Testis (tissue), 5 donors: ENCODE measurements at places on chromosomes 7 and 10. TPM values are rescaled to one million over a fixed set of nuclear protein-coding genes. Genes with fewer than 3 reads are reported as not detected.

- no peak overlapping the region for H3K27ac ChIP-seq
- no peak for DNase-seq
- no peak overlapping the region for H3K4me3 ChIP-seq
- no peaks in the 10 kb centered on the region for H3K4me1 ChIP-seq
- no peaks in the 10 kb centered on the region for H3K27me3 ChIP-seq
These were observed 183.6 kb downstream of the TCF7L2 start for GRCh38 chr10:113133497-113134115.

DNA sequence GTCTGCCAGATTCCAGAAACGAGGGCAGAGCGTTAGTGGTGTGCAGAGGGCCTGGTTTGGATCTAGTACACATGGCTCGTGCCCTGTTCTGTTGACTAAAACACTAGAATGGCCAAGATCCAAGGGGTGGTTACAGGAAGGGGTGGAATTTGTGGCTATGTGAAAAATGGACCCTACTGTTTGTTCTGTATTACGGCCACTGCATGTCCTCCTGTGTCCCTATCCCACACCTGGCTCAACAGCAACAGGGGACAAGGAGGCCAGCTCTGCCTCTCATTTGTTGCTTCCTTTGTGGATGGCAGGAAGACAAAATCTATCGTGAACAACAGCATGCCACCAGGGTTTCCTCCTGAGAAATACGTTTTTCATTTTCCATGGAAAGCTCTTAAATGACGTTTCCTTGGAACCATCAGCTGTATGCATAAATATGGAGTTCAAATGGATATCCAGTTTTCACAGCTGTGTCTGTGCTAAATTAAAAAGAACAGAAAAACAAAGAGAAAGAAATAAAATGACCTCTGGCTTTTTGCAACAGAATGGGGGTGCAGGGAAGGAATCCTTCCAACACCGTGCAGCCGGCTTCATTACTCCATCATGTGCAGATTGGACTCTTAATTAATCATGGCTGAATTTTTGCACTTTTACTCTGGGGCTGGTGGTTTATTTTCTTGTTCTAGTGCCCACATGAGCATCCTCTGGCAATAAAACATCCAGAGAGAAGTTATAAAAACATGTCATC lies 318.9 kb downstream of the CXCL12 start:
- H3K27me3 ChIP-seq, result no peaks in the 10 kb centered on the region
- H3K36me3 ChIP-seq, result no peaks in the 10 kb centered on the region
- no peak overlapping the region for H3K4me3 ChIP-seq

DNA sequence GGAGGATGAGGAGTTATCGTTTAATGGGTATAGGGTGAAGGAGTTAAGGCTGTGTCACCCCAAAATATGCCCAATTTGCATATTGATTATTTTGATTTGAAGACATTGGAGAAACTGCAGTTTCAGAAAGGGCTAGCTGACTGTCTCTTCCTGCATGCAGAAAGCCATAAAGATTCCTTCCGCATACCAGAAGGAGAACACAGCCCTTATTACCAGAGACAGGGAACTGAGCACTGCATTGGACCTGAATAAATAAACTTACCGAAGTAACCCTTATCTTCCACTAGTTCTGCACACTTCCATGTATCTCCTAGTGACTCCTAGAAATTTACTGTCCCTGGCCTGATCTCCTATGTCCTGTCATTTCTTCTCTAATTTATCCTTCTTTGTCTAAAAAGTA lies 821.9 kb upstream of the AUTS2 start:
- no peaks in the 10 kb centered on the region for H3K27me3 ChIP-seq
- DNase-seq, result no peak
- no peak overlapping the region for H3K4me3 ChIP-seq
- no peak overlapping the region for H3K27ac ChIP-seq
- H3K36me3 ChIP-seq, result no peaks in the 10 kb centered on the region
- no peaks in the 10 kb centered on the region for H3K4me1 ChIP-seq

DNA sequence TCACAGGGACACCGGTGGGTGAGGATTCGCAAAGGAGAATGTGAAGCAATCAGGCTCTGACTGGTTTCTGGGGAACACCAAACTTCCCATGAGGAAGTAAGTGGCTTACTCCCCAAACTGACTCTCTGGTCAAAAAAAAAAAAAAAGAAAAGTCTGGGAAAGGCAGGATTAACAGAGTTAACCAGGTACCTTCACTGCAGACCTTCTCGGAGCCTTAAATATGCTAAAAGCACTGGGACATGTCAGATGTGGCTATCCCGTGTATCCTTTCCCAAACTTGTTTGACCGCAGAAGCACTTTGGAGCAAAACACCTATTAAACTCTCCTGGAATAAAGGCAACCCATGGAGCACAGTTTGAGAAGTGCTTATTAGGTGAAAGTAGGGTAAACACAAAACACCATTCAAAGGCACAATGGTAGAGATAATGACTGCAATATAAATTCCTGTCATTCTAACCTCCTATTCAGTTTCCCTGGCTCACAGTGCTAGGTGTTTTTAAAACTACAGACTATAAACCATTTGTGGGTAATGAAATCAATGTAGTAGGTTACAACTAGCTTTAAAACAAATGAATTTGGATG lies 44.1 kb upstream of the MXI1 start:
- no peaks in the 10 kb centered on the region for H3K36me3 ChIP-seq
- peaks cover 1% of the 10 kb centered on the region for H3K4me1 ChIP-seq
- H3K4me3 ChIP-seq, result no peak overlapping the region
- no peak overlapping the region for H3K27ac ChIP-seq
- no peaks in the 10 kb centered on the region for H3K27me3 ChIP-seq

- H3K4me1 ChIP-seq, result peaks cover 5% of the 10 kb centered on the region
- no peak overlapping the region for H3K27ac ChIP-seq
- no peaks in the 10 kb centered on the region for H3K36me3 ChIP-seq
- DNase-seq, result no peak
These were observed 42.9 kb upstream of the LRRC18 start for GRCh38 chr10:48982584-48982983.

DNA sequence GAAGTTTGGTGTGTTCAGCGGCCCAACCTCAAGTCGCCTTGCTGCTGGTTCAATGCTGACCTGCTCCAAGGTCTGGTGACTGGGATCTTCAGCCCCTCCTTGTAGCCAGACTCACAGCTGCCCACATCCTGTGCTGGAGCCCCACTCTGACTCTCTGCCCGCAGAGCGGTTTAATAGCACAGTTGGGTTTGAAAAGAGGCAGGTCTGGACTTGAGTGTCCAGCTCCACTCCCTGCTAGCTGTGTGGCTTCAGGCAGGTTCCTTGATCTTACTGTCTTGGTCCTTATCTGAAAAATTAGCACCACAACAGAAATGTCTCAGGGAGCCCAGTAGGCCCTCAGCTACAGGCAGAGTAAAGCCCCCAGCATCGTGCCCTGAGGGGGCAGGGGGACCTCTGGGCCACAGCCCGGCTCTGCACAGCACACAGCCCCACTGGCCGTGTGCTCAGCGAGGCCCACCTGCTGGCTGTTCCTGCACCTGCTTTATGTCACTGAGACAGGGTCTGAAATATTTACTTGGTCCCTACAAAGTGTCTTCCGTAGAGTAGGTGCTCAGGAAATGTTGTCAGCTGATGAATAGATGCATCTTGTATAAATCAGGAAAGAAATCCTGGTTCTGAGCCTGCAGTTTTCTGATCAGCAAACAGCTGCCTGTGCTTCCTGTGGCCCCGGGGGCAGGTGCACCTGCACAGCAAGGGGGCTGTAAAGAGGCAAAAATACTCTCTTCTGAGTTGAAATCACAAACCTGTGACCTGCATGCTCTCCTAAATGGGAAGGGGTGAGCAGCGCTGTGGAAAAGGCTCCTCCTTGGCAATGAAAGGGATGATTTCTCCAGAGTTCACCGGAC lies 155.5 kb downstream of the SVIL start:
- peaks cover 23% of the 10 kb centered on the region for H3K4me1 ChIP-seq
- H3K27me3 ChIP-seq, result no peaks in the 10 kb centered on the region
- H3K4me3 ChIP-seq, result no peak overlapping the region
- H3K36me3 ChIP-seq, result no peaks in the 10 kb centered on the region
- no peak overlapping the region for H3K27ac ChIP-seq

DNA sequence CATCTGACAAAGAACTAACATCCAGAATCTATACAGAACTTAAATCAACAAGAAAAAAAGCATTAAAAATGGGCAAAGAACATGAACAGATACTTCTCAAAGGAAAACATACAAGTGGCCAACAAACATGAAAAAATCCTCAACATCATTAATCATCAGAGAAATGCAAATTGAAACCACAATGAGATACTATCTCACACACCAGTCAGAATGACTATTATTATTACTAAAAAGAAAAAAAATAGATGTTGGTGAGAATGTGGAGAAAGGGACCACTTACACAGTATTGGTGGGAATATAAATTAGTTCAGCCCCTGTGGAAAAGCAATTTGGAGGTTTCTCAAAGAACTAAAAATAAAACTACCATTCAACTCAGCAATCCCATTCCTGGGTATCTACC lies 89.1 kb upstream of the ADO start:
- H3K36me3 ChIP-seq, result no peaks in the 10 kb centered on the region
- H3K27me3 ChIP-seq, result no peaks in the 10 kb centered on the region
- no peaks in the 10 kb centered on the region for H3K4me1 ChIP-seq
- H3K27ac ChIP-seq, result no peak overlapping the region

GRCh38 chr10:12631216-12631615 lies 281.9 kb downstream of the CAMK1D start:
- DNase-seq, result no peak
- H3K27ac ChIP-seq, result no peak overlapping the region
- peaks cover 3% of the 10 kb centered on the region for H3K4me1 ChIP-seq
- H3K27me3 ChIP-seq, result no peaks in the 10 kb centered on the region
- H3K36me3 ChIP-seq, result no peaks in the 10 kb centered on the region
- H3K4me3 ChIP-seq, result no peak overlapping the region

DNA sequence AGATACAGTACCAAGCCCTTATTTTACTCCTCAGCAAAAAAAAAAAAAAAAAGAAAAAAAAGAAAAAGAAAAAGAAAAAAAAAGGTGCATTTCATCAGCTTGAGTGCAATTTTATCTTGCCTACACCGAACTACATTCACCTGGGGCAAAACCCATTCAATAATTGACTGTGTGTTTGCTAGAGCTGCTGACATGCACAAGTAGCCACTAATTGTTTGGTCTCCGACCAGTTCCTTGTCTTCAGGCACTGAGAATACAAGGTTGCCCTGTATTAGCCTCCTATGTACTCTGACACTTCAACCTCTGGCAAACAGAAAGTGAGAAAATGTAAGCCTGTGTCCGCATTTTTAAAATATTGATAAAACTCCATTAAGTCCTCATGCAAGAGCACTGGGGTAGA lies 1579.4 kb upstream of the LRRTM3 start:
- no peaks in the 10 kb centered on the region for H3K36me3 ChIP-seq
- no peak overlapping the region for H3K27ac ChIP-seq
- H3K4me3 ChIP-seq, result no peak overlapping the region
- no peak for DNase-seq
- no peaks in the 10 kb centered on the region for H3K4me1 ChIP-seq

DNA sequence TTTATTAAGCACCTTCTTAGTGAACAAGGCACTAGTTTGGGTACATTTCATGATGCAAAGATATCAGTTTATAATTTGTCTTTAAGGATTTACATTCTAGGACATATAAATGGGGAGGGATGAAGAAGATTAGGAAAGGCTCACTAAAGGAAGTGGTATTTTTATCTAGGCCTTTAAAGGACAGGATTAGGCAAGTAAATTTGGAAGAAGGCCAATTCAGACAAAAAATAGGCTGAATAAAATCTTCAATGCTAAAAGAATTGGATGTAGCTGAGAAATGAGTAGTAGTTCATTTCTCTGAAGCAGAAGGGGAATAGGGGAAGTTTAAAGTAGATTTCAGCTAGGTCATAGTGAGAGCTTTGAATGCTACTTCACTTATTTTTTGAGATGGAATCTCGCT lies 4.8 kb upstream of the FAM24B start:
- no peak overlapping the region for H3K27ac ChIP-seq
- H3K4me3 ChIP-seq, result no peak overlapping the region
- H3K4me1 ChIP-seq, result peaks cover 3% of the 10 kb centered on the region

GRCh38 chr7:3042861-3043489 lies 692 bp downstream of the CARD11 start:
- H3K36me3 ChIP-seq, result no peaks in the 10 kb centered on the region
- no peaks in the 10 kb centered on the region for H3K27me3 ChIP-seq
- no peak for DNase-seq
- peak overlapping the region; percentile 39 for H3K4me3 ChIP-seq
- no peak overlapping the region for H3K27ac ChIP-seq

DNA sequence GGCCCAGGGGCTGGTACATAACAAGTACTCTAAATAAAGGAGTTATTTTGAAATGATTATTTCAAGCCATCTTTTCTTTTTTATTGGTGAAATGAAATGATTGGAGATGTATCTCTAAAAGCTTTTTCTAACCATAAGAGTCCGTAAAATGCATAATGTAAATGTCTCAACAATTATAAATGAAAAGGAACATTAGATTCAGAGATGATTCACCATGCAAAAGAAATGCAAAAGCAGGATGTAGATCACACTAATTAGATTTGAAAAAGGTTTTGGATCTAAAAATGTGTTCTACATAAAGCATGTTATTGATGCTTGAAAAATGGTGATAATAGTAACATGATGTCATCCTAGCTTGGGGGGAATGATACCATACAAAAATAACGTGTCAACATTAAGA lies 15.6 kb downstream of the SLC26A4 start:
- H3K27me3 ChIP-seq, result no peaks in the 10 kb centered on the region
- no peak for DNase-seq
- H3K4me1 ChIP-seq, result no peaks in the 10 kb centered on the region

DNA sequence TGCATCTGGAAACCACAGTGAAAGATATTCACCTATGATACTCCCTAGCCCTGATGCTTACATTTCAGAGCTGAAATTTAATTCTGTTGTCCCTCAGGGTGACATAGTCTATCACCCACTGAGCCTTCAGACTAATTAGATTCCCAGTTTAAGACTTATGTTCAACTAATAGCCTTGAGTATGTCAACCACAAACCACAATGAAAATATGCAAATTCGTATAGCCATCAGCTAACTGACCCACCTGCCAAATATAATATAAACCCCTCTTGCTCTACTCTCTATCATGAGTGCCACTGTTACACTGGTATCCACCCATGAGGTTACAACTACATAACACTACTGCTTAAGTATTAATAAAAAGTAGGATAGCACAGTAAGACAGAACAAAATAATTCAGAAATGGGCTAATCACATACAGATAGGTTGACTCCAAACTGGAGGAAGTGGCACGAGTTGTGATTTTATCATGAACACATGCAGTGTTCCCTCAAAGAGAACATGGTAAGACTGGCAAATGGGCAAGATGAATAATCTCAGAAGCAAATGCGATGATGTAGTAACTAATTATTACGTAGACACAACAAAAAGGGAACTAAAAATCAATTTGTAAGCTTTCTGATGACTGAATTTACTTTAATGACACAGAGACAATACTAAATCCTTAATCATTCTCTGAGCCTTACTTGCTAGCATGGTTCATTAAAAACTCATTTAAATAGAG lies 290.6 kb downstream of the PARD3 start:
- no peaks in the 10 kb centered on the region for H3K36me3 ChIP-seq
- no peaks in the 10 kb centered on the region for H3K27me3 ChIP-seq
- H3K4me1 ChIP-seq, result peaks cover 6% of the 10 kb centered on the region
- H3K4me3 ChIP-seq, result no peak overlapping the region
- H3K27ac ChIP-seq, result no peak overlapping the region

GRCh38 chr7:103577059-103577458 lies 131.1 kb upstream of the SLC26A5 start:
- no peak for DNase-seq
- no peak overlapping the region for H3K27ac ChIP-seq
- H3K27me3 ChIP-seq, result no peaks in the 10 kb centered on the region
- H3K4me3 ChIP-seq, result no peak overlapping the region
- no peaks in the 10 kb centered on the region for H3K36me3 ChIP-seq

Gene JAKMIP3
- 1.3 TPM for polyA plus RNA-seq

Gene NKX2-3
- polyA plus RNA-seq, result 0.16 TPM

Gene NXPH1
- polyA plus RNA-seq, result 0.94 TPM

Gene NUTM2B
- polyA plus RNA-seq, result 5.6 TPM
